ENCODE measurements at places on chromosomes 11 and 22.

DNA sequence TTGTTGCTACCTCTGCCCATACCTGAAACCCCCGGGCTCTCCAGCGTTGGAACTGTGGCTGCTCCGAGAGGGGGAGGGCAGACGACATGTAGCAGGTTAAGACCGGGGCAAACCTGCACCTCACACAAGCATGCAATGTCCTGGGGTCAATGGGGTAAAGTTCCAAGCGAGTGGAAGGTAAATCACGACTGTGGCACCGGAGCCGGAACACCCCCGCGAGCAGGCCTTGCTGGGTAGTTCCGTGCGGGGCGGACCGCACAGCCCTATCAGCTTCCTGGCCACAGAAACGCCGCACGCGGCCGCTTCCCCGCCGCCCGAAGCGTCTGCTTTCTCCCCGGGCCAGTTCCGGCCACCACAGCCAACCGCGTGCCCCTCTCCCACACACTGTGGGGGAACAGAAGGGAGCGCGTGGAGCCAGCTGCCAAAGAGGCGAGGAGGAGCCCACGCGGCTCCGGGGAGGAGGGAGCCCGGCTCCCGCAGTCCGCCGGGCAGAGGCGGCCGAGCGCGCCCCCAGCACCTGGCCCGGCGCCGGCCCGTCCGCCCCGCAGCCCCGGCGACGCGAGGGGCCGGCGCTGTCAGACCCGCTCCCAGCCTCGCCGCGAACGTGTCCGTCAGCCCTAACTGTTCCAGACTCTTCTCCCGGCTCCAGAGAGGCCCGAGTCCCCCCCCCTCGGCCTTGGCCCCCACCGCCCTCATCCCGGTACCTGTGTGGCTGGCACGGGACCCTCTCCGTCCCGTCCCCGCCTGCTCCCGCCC is 1.6 kb downstream of the SPTBN2 start:
- DNase-seq, result no peak

DNA sequence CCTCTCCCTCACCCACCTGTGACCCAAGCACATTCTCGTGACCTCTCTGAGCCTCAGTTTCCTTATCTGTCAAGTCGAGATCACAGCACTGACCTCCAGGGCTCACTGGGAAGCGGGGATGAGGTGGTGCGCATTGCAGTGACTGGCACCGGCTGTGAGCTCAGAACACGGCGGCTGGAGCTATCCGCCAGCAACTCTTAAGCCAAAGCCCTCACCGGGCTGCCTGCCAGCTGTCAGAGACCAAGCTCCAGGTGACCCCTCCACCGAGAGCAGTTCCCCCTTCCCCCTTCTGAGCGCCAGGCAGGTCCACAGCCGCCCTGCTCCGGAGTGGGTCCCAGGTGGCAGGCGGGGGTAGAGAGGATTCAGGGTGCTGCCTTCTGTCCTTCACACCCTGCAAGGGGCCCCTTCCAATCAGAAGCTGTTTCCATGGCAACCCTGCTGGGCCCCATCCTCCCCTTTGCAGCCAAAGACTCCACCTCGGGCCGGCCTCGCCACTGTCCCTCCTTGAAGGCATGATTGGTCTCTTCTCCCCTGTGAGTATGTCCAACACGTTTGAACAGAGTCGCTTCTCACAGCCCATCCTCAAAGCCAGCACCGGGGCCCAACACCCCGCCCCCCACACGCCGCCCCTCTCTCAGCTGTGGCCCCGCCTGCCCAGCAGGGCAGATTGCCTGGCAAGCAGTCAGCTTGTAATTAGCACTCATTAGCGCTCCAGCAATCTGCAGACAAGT is 98.7 kb downstream of the WNT7B start:
- DNase-seq, result no peak

GRCh38 chr11:3217818-3218482 is 663 bp downstream of the MRGPRG start:
- no peak for DNase-seq

DNA sequence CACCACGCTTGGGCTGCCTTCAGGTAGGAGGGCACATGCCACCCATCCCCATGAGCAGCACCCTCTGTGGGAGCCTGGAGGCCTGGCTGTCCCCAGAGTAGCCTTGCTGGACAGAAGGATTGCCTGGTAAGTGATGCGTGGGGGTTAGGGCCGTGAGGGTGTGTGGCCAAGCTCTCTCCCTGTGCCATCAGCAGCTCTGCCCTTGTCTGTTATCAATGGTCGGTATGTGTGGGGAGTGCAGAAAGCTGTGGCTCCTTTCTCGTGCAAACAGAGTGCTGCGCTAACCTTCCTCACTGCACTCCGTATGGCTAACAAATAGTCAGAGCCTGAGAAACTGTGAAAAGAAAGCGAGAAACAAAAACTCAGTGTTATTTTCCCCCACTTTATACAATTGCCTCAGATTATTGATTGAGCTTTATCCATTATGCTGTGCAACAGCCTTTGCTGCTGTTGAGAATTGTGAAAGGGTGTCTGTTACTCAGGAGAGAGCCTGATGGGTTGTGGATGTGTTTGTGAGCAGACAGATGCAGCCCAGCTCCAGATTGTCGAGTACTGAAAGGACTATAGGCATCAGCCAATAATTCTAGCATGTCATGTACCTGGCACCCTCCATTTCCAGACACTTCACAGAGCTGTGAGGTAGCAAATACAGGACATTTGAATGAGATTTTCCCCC is 432.2 kb downstream of the NTM start:
- DNase-seq, result no peak

DNA sequence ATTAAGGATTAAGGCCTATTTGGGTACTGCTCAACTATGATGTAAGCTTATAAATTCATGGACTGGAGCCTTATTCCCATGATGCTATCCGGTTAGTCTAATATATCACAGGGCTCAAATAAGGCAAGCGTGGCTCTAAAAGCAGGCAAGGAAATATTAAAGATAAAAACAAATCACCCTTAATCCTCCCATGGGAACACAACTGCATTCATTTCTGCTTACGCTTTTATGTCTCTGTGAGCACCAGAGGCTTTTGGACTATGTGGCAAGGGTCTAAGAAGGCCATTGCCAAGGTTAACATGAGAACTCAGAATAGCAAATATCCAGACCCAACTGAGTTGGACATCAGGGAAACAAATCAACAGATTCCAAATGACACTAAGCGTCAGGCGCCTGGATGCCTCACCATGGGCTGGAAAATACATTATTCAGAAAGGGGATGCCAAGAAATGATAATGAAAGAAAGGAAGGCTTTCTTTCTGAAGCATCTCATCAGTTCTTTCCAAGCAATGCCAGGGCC is 138.1 kb downstream of the SLC1A2 start:
- no peak for DNase-seq

All from activated naive CD8-positive, alpha-beta T cell treated with anti-CD3 and anti-CD28 coated beads, Interleukin-2, amount 50 U/mL, for 16 hours (primary cell).